ENCODE measurements at places on chromosomes 4 and X.

DNA sequence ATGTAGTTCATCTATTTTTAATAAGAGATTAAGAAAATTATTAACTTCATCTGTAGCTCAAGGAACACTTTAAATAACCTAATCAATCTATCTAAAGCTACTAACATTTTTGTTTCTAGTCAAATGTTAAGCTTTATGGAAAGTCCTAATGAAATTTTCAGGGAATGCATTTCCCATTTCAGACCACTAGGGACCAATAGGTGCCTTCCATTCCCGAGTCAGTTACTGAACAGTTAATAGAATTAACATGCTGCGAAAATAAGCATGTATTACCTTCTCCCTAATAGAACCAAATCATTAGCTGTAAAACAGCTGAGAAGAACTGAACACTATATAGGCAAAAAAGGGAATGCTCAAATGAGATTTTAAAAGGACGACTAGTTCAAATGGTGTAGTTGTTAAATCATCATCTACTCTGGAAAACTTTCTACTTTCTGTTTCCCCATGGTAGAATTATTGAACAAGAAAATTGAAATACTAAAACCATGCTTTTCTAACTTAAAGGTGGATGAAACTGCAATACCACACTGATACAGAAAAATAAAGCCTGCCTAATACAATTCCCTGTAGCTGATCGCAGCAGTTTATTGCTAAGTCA lies 22.5 kb downstream of the STX18 start:
- no peak for DNase-seq

- no peak for DNase-seq
Observed at GRCh38 chr4:14868426-14869395, 133.6 kb upstream of the CPEB2 start.

DNA sequence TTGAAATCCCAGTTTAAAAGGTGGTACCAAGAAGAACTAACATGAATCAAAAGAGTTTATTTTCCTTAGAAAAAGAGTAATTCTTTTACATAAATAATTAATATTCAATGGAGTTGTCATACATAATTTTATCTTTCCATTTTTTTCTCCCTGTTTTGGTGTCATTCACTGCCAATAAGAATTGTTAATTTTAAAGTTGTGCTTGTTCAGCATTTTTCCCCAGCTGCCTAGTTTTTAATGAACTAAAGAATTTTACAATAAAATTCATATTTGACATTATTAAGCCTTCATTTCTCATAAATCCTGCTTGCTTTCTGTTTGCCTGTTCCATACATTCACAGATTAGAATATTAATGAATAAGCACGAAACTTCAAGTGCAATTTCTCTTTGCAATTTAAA lies 393.6 kb downstream of the GRXCR1 start:
- no peak for DNase-seq

DNA sequence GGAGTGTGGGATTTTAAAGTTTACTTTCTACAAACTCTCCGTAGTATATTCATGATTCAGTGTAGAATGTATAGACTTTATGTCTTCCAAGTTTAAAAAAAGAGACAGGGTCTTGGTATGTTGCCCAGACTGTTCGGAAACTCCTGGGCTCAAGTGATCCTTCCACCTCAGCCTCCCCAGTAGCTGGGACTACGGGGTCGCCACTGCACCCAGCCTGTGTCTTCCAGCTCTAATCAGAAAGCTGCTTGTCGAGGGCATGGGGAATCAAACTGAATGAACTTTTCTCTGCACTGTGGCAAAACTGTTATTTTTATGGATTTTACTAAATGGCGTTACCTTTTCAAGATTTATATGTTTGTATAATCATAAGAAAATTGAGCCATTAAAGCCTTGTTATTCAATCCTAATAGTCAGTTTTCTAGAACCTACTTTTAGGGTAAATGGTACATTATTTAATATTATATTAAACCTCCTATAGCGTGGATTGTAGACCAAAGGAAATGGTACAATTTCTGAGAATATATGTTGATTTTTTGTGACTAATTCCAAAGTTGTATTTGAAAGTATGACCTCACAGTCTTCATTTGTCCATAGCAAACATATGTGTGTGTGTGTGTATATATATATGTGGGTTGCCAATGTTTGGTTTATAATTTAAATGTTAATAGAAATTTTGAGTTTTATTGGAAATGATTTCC lies 1.1 kb downstream of the BLOC1S4 start:
- no peak for DNase-seq

- DNase-seq = no peak
Observed at GRCh38 chr4:108003982-108004515, 14.4 kb downstream of the HADH start.

GRCh38 chr4:83217721-83218522 lies 66.7 kb downstream of the COQ2 start:
- no peak for DNase-seq

DNA sequence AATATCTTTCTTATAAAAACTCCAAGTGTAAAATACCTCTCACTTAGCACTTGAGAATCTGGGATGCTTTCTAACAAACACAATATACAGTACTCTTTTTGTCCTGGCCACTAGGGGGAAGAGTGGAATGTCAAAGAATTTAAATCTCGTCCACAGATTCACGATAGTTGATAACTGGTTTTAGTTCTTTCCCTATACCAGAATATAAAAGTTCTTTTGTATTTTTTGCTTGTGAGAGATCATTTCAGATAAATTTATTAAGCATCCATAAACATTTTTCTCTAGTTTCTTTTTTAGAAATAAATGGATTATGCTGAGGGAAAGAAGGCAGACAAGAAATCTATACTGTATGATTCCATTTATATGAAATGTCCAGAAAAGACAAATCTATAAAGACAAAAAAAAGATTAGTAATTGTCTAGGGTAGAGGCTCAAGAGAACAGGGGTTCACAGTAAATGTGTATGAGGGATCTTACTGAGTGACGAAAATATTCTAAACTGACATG lies 50.4 kb downstream of the MGARP start:
- DNase-seq = no peak

DNA sequence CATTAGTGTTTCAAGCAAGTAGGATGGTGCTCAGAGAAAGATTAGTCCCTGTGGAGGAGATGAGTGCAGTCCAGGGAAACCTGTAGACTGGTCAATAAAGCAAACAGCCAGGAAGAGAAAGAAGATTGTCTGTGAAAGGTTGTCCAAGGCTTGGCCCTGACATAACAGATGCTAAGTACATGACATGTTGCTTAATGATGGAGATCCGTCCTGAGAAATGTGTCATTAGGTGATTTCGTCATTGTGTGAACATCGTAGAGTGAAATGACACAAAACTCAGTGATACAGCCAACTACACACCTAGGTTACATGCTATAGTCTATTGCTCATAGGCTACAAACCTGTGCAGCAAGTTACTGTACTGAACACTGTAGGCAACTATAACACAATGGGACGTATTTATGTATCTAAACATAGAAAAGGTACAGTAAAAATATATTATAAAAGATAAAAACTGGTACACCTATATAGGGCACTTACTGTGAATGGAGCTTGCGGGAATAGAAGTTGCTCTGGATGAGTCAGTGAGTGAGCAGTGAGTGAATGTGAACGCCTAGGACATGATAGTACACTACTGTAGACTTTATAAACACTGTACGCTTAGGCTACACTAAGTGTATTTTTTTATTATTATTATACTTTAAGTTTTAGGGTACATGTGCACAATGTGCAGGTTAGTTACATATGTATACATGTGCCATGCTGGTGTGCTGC lies 9.0 kb upstream of the PRSS48 start:
- no peak for DNase-seq

DNA sequence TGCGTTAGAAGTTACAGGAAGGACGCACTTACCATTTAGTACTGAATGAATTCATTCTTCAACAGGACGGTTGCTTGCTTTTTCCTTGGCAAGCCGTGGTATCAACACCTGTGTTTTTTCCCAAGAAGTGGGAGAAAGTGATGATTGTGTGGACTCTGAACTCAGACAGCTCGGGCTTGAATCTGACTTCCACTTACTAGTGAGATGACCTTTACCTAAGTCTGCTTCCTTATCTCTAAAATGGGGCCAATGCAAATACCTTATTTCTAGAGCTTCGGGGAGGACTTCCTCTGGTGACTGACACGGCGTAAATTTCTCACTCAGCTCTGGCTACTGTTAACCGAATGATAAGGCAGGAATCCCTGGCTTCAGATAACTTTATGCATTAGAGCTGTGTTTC lies 146.8 kb upstream of the RBPJ start:
- no peak for DNase-seq

GRCh38 chr4:178976861-178977260 lies 1534.6 kb upstream of the AGA start:
- no peak for DNase-seq

GRCh38 chr4:1208266-1208961 lies 36.0 kb upstream of the SPON2 start:
- no peak for DNase-seq

DNA sequence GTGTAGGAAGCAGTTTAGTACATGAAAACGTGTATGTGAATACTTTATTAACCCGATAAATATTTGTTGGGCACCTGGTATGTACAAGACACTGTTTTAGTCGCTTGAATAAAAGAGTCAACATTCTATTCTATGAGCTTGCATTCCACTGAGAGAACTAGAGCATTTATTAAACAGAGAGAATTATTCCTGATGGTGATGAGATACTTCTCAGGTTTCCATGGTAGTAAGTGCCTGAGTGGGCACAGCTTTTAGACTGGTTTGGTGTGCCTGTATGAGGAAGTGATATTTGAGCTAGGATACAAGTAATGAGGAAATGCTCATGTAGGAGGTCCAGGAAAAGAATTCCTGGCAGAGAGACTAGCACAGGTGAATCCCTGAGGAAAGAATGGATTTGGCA lies 94.2 kb downstream of the ATP10D start:
- DNase-seq = no peak
